ENCODE measurements at places on chromosomes 16 and 17.
A peak's percentile ranks its signal among the peaks of the same experiment; 100 is the strongest.

DNA sequence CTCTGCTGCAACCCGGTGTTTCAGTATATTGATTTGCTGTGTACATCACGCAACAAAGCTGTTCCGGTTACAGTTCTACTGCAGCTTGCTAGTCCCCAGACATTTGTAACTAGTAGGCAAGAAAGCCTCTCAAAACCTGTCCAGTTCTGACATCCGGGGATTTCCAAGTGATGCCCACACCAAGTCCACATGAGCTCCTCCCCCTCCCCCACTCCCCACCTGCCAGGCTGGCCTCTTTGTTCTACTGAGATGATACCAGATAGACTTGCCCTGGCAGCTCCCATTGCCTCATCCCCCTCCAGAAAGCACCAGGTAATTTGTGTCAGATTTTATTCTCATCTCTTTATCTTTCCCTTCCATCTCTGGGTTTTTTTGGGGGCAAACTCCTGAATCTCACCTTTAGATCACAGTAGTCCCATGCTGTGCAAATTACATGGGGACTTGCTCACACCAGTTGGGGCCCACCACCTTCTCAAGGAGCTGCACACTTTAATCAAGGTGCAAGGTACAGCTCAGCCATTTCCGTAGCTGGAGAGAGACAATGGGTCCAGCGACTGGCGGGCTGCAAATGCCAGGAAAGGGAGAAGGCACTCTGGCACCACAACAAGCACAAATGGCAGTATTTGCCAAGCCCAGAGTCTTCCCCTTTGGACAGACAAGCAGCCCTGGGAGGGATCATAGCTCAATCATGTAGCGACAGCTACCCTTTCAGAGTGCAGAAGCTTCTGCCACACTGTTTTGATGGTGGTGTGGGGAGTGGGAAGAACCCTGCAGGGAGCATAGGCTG is 183.1 kb downstream of the CYLD start:
- DNase-seq: no peak

DNA sequence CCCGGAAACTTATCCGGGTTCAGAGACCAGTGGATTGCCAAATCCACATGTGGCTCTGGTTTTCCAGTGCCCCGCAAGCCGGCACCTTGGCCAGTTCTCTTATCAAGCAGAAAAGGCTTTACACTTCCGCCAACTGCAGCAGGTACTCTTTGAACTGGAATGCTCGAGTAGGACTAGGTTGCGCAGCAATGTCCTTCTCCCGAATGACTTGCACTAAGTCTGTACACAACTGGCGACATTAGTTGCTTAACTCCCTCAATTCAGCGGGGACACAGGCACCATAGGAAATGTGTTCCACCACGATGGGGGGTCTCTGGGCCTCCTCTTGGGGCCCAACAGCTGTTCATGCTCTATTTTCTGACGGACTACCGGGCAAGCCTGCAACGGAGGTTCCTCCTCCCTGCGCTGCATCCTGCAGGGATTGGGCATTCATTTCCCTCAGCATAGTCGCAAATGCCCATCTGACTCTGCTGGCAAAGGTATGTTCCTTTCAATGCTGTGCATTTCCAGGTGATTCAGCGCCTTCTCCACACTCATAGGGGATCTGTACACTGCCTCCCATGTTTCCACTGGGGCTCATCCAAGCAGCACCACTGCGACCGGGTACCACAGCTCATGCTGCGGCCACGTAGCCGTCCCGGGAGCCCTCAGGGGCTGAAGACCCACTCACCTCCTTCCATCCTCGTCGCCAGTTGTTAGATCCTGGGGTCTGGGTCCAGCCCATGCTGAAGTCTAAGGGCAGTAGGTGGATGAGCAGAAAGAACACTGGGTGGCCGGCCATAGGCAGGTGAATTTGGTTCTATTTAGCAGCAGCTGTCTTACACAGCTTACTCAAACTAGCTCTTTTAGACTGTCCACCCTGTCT is 34.2 kb upstream of the APPBP2 start:
- no peak for DNase-seq

DNA sequence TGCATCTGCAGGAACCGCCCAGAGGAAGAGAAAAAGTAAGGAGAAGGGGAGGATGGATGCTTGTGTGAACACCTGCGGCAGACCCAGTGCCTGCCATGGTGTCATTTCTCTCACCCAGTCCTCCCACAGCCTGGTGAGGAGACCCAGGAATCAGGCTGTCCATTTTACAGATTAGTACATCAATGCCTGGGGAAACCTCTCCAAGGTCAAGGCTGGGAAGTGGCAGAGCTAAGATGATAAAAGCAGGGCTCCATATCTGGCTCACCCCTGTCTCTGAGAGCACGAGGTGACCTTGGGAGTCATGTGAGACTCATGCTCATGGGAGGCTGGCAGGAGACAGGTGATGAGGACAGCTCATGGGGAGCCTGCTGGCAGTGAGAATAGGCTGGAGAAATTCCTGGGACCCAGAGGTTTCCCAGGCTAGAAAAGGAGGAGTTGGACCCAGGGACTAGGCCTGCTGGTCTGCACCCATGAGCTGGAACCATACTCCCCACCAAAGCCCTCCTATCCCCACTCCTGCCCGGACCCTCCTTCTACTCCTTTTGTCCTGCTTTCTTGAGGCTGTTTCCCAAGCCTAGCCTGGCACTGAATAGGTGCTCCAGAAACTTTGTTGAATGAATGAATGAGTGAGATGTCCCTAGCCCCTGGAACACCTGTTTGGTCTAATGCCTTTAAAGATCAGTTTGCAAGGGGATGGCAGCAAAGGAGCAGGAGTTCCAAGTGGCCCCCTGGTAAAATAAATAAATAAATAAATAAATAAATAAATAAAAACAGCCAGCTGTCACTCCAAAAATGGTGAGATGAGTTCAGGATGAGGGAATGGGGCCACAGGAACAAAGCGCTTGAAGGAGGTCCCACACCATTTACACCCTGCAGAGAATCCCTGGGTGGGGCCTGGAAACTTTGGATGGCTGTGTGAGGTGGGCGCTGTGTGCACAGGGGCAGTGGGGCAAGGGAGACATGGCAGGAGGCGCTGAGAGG is 1.6 kb downstream of the ZNF629 start:
- no peak for DNase-seq

DNA sequence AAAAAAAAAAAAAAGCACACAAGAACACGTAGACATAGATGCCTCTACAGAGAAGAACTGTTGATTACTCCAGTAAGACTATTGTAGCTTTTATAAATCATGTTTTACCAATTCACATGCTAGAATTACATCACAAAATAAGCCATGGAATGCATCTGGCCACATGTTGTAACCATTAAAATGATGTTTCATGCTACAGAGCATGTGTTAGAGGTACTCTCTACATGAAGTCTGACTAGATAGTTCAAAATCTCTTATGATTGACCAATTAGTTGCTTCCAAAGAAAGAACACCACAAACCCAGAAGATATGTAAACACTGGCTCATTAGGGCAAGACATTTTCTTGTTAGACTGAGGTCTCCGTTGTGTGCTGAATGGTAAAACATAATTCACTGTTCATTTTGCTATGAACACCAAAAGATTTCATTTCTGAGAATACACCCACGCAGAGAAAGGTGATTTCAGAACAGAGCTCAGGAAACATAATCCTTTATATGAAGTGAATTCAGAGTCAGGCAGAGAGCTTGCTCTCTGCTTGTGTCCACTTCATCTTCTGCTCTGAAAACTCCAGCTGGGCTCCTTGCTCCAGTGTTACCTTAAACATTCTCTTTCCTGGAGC is 411.4 kb upstream of the SOX9 start:
- no peak for DNase-seq

DNA sequence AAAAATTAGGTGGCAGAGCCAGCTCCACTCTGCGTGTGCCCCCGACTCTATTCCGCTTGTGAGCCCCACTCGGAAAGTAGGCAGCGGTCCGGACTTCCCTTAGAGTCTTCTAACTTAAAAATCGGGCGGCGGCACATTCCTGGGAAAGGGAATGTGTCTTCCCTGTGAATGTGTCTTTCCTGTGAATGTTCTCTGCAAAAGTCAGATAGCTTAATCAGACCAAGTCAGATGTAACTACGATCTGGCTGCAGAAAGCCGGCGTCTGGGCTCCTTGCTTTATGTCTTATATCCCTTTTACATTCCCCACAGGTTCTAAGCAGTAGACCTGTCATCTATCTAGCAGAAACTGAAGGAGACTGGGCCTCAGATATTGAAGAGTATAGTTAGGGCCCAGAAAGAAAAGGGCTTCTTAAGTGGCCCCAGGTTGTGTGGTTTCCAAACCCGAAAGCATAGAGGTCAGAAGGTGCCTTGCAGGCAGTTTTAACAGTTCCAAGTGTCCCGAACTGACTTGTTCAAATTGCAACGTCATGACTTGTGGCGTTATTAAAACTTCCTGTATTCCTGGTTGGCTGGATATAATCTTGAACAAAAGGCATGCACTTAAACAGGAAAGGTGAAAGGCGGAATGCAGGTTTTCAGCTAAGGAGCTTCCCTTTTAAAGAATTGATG is 601 bp downstream of the PHKB start:
- DNase-seq: peak; percentile 19

- no peak for DNase-seq
Measured at GRCh38 chr16:58509256-58510096, 5.8 kb upstream of the SETD6 start.

DNA sequence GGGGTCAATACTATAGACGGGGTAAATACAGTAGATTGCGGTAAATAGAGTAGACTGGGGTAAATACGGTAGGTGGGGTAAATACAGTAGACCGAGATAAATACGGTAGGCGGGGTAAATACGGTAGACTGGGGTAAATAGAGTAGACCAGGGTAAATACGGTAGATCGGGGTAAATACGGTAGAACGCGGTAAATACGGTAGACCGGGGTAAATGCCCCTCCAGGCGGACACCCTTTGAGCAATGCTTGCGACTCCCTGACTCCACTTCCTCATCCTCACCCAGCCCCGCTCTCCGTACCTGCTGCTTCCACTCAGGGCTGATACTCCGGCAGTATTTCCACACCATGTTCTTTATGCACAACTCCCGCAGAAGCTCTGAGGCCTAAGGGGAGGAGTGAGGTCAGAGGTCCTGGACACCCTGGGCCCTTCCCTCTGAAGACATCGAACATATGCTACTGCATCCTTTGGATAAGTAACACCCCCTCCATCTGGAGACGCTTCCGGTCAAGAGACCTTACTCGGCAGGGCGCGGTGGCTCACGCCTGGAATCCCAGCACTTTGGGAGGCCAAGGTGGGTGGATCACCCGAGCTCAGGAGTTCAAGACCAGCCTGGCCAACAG is 13.3 kb upstream of the CRK start:
- no peak for DNase-seq

- no peak for DNase-seq
Measured at GRCh38 chr17:78689029-78689428, 93.0 kb downstream of the CYTH1 start.

DNA sequence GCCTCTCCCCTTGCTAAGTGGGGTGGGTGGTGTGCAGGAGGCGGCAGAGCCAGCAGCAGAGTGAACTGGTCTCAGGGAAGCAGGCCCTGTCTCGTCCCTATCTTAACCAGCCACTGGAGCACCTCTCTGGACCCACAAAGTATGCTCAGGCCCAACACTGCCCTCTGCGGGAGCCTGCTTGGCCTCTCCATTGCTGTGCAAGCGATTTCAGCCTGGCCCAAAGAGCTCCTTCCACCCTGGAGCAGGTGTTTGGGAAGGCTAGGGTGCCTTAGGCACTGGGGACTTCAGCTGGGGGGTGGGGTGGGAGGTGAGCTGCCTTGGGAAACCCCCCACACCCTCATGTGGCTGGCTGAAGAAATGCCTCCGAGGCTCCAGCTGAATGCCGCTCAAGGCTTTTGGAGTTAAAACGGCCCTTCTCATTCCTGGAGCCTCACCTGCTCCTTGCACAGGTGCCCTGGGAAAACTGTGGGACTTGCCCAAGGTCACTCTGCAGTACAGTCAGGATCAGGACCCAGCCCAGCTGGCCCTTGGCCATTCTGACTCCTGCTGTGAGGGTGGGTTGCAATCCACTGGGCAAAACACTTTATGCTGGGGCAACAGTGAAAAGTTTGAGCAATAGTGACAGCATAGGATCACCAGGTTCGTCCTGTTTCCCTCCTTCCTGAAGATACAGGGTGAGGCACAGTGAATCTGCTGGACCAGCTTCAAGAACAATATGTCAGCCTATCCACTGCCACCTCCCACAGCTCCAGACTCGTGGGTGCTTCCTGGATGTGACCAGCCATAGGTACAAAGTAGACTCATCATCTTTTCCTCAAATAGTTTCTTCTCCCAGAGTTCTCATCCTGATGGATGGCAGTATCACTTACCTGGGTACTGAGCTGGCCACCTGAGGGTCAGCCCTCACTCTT is 5.9 kb upstream of the UBE2O start:
- DNase-seq: no peak

- DNase-seq: no peak
Measured at GRCh38 chr17:385178-385835, 32.7 kb upstream of the RPH3AL start.

DNA sequence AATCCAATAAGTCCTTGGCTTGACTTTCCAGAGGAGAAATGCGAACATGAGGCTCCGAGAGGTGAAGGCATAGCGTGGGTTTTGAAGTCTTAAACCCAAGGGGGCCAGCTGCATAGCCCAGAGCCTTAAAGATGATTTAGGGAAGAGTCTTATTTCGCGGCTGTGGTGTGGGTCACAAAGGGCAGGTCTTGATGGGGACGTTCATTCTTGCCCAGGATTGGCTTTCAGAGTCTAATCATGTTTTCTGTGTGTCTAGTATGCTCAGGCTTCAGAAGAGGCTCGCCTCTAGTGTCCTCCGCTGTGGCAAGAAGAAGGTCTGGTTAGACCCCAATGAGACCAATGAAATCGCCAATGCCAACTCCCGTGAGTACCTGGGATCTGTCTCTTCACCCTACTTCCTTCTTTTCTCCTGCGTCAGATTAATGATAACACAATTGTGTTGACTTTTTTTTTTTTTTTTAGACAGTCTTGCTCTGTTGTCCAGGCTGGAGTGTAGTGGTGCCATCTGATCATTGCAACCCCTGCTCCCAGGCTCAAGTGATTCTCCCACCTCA is 951 bp downstream of the RPL19 start:
- no peak for DNase-seq

DNA sequence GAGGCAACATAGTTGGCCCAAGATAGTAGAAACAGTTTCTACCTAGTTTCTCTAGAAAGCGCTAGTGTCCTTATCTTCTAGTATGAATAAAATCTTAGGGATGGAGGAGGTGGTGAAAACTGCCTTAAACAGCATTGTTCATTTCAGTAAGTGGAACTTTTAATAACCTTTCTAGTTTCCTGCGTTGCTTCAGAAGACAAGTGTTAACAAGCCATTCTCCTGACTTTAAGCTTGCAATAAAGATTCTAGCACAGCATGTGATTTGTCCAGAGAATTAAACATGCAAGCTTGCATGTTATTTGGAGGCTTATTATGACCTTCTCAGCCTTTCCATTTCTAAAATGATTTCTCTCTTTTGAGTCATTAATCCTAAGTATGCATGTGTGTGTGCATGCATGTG is 72.3 kb downstream of the TANGO6 start:
- no peak for DNase-seq

DNA sequence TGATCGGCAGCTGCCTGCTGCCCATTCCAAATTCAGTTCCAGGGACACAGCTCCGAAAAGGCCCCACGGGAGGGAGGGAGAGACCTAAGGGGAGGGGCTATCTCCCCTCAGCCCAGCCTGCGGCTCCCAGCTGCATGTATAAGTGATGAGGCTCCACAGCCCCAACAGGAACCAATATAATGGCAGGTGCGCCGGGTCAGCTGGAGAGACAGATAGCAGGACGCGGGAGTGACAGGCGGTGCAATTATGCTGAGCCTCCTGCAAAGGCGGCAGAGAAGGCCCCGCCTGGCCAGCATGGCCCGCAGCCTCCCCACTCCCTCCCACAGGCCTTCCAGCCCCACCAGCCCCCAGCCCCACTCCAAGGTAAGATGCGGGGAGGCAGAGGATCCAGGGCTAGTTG is 8.1 kb upstream of the C1QL1 start:
- DNase-seq: no peak

GRCh38 chr16:2038382-2039231 is 9.0 kb downstream of the NTHL1 start:
- DNase-seq: no peak

All from CD4-positive, alpha-beta T cell treated with Interleukin-2 at 100 ng/mL for 4 hours (primary cell).